NCI-H1417 treated with DMSO at 0.1 percent for 48 hours (cell line): ENCODE measurements at places on chromosomes 7 and 10.

DNA sequence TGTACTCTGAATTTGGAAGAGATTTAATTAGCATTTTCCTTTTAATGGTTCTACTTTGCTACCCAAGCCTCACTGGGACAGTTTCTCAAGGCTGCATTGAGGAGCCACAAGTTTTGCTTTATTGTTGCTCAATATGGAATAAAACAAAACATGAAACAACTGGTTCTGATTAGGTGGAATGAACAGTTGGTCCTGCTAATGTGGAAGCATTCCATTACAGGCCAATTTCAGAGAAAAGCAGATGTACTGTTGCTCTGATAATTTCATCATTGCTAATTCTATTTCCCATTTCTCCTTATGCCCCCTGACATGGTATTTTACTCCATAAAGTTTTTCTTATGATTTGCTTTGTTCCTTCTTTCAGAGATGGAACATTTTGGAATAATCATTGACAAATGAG, 66.0 kb upstream of the PAPSS2 start:
- no peak for DNase-seq

DNA sequence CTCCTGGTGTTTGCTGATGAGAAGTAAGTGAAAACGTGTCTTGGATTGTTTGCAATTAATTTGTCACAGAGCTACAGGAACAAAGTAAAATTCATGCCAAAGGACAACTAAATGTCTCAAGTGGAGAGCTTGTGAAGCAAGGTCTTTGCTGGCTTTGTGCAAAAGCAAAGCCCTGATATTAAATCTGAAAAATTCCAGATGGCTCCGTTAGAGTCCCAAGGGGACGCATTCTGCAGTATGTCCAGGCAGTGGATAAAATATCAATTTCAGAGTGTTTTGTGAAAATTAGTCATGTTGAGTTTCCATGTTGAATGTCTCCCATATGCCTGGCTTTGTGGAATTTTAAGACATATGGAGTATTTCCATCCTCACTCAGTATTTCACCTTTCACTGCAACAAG, 102.5 kb upstream of the PTN start:
- no peak for DNase-seq

- DNase-seq, result no peak
These were observed 248.7 kb upstream of the GPR26 start for GRCh38 chr10:123417414-123417813.

GRCh38 chr7:158267742-158268435, 319.7 kb downstream of the PTPRN2 start:
- no peak for DNase-seq
